ENCODE measurements at places on chromosomes 1 and 21. TPM values are rescaled to one million over a fixed set of nuclear protein-coding genes. Genes with fewer than 3 reads are reported as not detected.

DNA sequence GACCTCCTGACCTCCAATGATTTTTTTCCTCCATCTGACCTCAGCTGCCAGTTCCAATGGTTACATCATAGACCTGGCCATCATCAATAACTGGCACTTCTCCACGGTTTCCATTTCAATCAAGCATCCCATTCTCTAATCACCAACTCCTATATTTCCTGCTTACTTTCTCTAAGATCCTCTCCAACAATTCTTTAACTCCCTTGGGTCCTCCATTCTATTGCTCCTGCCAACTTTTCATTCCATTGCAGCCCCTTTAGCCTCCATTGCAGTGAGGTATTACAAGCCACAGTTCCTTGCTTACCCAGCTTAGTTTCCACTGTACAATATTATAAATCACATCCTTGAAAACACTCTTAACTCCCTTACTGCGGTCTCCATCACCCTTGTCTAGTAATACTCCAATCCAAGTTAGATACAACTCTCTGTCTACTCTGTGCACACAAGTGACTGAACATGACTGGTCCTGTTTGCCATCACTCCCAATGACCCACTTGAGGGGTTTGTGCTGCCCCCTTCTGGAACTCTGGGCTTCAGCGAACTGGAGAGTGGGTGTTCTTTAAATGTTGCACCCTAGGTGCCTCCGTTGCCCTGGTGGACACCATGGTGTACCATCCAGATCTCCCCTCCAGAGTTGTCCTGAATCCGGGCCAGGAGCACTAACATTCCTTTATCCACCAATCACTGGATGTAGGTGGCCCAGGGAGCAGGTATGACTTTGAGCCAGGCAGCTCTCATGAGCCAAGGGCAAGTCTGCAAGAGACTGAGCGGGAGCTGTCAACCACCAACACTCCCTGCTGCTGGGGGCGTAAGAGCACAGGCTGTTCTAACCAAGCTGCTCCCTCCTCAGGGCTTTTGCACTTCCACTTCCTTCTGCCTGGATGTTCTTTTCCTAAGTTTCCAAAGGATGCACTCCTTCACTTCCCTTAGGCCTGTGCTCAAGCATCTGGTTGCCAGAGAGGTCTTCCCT is 3.7 kb upstream of the FNDC7 start:
- H3K27ac ChIP-seq: no peak overlapping the region
- peak; percentile 26 for DNase-seq
- no peaks in the 10 kb centered on the region for H3K36me3 ChIP-seq

Gene S100A16
- total RNA-seq: 191 TPM

GRCh38 chr21:45330851-45331261 is 43.2 kb upstream of the POFUT2 start:
- DNase-seq: no peak
- H3K4me1 ChIP-seq: no peaks in the 10 kb centered on the region
- no peaks in the 10 kb centered on the region for H3K27me3 ChIP-seq
- H3K27ac ChIP-seq: peak overlapping the region; percentile 19
- H3K4me3 ChIP-seq: no peak overlapping the region
- no peaks in the 10 kb centered on the region for H3K36me3 ChIP-seq

GRCh38 chr1:25056536-25056935 is 126.5 kb upstream of the RUNX3 start:
- H3K4me1 ChIP-seq: no peaks in the 10 kb centered on the region
- H3K27me3 ChIP-seq: peaks cover 24% of the 10 kb centered on the region
- no peaks in the 10 kb centered on the region for H3K36me3 ChIP-seq
- H3K27ac ChIP-seq: no peak overlapping the region
- DNase-seq: no peak

- no peak overlapping the region for H3K27ac ChIP-seq
- DNase-seq: no peak
- no peak overlapping the region for H3K4me3 ChIP-seq
- H3K4me1 ChIP-seq: no peaks in the 10 kb centered on the region
- H3K36me3 ChIP-seq: peaks cover 49% of the 10 kb centered on the region
These were observed 34.7 kb downstream of the EPRS1 start for GRCh38 chr1:220011620-220012019.

DNA sequence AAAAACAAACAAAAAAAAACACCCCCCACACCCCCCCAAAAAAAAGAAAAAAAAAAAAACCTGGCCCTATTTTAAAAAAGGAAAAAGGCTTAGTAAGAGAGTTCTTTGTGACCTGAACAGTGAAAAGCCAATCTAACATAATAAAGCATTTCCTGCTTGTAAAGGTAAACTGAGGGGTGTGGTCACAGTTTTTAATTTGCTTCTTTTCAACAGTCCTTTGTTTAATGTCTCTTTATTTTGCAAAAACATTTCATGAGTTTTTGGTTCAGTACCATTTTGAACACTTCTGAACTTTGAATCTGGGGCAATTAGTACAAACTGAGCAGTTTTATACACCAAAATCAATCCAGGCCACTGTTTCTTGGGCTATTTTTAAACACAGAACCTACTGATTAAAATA is 37.6 kb downstream of the TOR3A start:
- peaks cover 5% of the 10 kb centered on the region for H3K36me3 ChIP-seq
- H3K27me3 ChIP-seq: no peaks in the 10 kb centered on the region
- H3K4me1 ChIP-seq: peaks cover 11% of the 10 kb centered on the region

DNA sequence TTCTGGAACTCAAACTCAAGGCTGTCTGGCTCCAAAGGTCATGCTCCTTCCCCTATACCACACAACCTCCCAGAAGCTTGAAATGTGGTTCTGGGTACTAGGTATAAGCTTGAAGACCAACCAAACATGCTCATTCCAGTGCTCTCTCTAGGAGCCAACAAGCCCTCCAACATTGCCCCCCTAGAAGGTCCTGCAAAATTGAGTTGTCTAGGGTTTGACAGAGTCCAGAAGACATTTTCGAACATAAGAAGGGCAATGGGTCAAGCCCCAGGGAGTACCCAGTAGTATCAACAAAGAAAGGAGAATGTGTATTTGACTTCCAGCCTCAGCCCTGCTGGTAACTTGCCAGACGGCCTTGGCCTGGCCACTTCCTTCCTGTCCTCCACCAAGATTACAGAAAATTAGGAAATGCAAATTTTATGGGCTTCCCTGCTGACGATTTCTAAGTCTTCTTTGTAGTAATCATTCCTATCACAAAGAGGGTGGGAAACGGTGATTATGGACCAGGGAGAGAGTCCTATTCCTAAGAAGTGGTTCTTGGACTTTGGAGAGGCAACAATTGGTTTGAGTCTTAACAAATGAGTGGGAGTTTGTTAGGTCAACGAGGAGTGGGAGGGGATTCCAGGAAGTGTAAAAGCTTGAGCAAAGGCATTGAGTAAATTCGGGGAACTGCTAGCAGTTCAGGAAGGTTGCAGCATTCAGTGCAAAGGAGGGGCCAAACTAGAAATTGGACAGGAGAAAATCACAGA is 18.7 kb upstream of the SLAMF1 start:
- peaks cover 5% of the 10 kb centered on the region for H3K4me1 ChIP-seq
- no peaks in the 10 kb centered on the region for H3K27me3 ChIP-seq
- no peak overlapping the region for H3K4me3 ChIP-seq
- peak; percentile 58 for DNase-seq

DNA sequence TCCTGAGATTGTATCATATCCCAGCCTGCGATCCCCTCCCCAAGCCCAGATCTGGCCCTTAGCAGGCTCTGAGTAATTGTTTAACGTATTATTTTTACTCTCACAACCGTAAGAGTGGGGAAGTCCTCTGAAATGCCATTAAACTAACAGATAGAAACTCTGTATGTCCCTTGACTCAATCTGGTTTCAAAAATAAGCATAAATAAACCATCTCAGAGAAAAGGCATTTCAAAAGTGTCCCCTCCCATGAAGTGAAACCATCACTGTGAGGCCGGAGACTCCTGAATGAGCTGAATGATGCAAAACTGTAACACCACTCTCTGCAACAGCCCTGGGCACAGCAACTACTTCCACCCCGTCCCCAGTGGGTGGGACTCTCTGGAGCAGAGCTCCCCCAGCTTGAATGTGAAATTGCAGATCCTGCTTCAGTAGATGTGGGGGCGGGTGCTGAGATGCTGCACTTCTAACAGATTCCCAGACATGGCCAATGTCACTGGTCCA is 104.1 kb downstream of the SYF2 start:
- H3K4me1 ChIP-seq: no peaks in the 10 kb centered on the region

DNA sequence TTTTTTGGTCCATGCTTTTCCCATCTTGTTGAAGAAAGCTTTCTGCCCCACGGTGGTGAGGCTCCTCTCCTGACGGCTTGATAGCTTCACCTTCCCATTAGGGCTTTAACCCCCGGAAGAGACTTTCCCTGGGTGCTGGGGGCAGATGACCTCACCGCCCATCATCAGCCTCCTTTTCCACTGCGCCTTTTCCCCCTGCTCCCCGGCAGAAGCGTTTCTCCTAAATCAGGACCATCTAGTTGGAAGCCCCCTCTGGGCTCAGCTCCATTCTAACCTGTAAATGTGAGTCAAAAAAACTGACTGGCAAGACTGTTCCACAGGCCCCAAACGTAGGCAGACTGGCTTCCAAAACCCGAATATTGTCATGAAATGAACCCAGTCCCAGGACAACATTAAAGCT is 6.7 kb downstream of the POFUT2 start:
- H3K27me3 ChIP-seq: no peaks in the 10 kb centered on the region
- no peak for DNase-seq
- H3K4me1 ChIP-seq: no peaks in the 10 kb centered on the region

Gene PRR9
- not detected for total RNA-seq

DNA sequence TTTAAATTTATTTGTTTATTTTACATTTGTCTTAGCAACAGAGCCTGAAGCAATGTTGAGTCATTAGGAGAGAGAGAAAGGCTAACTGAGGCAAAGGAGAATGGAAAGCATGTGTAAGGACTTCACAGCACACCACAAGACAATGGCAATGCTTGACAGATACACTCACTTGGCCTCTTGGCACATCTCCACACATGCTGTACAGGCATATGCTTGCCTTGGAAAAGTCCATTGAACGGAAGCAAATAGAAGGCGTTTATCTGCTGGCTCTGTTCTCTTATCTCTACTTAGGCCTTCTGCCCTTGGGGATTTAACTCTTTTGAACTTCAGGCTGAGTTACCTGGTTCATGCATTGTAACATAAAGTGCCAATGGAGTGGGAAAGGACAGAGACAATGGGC is 262.2 kb upstream of the POU3F1 start:
- H3K4me1 ChIP-seq: no peaks in the 10 kb centered on the region
- no peak overlapping the region for H3K4me3 ChIP-seq
- H3K27ac ChIP-seq: no peak overlapping the region

DNA sequence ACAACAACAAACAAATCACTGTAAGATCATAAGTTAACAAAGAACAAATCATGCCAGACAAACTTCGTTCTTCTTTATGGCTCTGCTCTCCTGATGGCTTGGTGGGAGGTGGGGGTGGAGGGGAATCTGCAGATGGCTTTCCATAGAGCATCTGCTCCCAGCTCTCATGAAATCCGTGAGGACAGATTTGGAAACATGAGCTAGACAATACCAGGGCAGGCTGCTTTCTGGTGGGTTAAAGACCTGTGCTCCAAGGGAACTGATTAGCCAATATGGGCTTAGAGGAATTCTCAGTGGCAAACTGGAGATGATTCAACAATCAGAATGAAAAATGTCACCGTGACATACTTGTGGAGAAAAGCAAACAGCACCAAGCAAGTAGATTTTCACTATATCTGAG is 69.4 kb upstream of the TLR5 start:
- H3K4me1 ChIP-seq: no peaks in the 10 kb centered on the region
- H3K27me3 ChIP-seq: no peaks in the 10 kb centered on the region
- H3K27ac ChIP-seq: no peak overlapping the region

GRCh38 chr1:185108321-185108720 is 48.4 kb downstream of the TRMT1L start:
- DNase-seq: no peak
- no peak overlapping the region for H3K4me3 ChIP-seq
- H3K27me3 ChIP-seq: no peaks in the 10 kb centered on the region
- no peaks in the 10 kb centered on the region for H3K36me3 ChIP-seq

- DNase-seq: no peak
- no peaks in the 10 kb centered on the region for H3K27me3 ChIP-seq
- no peak overlapping the region for H3K4me3 ChIP-seq
- H3K27ac ChIP-seq: no peak overlapping the region
These were observed 2.1 kb upstream of the LPGAT1 start for GRCh38 chr1:211832661-211833060.

DNA sequence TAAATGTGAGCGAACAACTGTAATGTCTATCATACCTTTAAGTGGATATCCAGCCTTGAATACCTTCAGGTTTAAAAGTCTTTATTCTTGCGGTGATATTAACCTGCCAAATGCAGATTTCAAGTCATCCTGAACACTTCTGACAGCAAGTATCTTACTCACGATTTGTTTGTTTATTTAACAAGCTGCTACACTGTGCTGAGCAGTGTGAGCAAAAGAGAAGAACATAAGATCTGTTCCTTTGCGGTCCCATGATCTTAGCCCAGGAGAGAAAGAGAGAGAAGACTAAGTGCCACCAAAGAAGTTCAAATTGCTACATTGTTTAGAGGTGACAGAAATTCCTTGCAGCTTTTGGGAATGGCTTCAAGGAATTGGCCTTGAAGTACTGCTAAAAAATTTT is 9.5 kb upstream of the IL24 start:
- H3K36me3 ChIP-seq: no peaks in the 10 kb centered on the region
- H3K4me1 ChIP-seq: no peaks in the 10 kb centered on the region
- H3K27ac ChIP-seq: no peak overlapping the region
- H3K4me3 ChIP-seq: no peak overlapping the region
- no peak for DNase-seq

GRCh38 chr1:153578936-153579335 is 13.3 kb upstream of the S100A2 start:
- H3K27ac ChIP-seq: no peak overlapping the region
- H3K27me3 ChIP-seq: no peaks in the 10 kb centered on the region
- no peaks in the 10 kb centered on the region for H3K36me3 ChIP-seq
- no peak overlapping the region for H3K4me3 ChIP-seq
- peaks cover 12% of the 10 kb centered on the region for H3K4me1 ChIP-seq

- peaks cover 3% of the 10 kb centered on the region for H3K4me1 ChIP-seq
- H3K27ac ChIP-seq: no peak within 1 kb of the TSS
- H3K27me3 ChIP-seq: peaks cover 10% of the 10 kb centered on the region
- peak; percentile 39 for DNase-seq
- peak within 1 kb of the TSS; percentile 53 for H3K4me3 ChIP-seq
- H3K36me3 ChIP-seq: no peaks in the 10 kb centered on the region
These were observed at the start of gene AGBL4 for GRCh38 chr1:50023292-50024159. Gene AGBL4 (minus strand): TSS chr1:50023954.

DNA sequence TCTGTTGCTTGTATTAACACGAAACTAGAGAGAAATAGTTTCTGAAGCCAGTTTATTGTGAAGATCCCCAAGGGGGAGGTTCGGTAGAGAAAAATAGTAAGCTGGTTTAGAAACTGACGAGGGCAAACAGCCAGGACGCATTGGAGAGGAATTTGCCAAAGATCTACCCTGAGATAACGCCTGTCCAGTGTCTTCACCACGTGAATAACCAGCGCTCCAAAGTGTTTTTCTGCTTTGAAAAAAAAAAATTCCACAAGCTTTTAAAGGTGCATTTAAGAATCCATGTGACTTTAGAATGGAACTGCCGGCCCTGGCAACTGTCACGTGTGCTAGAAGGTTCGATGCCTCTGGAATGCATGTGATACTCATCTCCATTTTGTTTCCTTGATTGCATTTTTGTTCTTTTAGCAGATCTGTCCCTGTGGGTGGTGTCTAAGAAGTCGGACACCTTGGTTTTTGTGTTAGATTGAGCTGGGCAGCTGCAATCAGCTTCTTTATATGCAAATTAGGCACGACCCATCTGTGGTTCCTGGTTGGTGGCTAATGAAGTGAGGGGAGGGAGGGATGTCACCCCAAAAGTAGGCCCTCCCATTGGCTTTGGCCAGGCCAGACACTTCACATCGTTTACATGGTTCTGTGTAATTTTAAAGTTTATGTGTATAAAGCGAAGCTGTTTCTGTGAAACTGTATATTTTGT is 1.3 kb upstream of the THAP3 start:
- no peaks in the 10 kb centered on the region for H3K27me3 ChIP-seq
- H3K27ac ChIP-seq: peak overlapping the region; percentile 93
- H3K4me1 ChIP-seq: peaks cover 12% of the 10 kb centered on the region

- H3K27ac ChIP-seq: no peak overlapping the region
- H3K4me1 ChIP-seq: no peaks in the 10 kb centered on the region
- DNase-seq: no peak
- no peaks in the 10 kb centered on the region for H3K27me3 ChIP-seq
- H3K4me3 ChIP-seq: no peak overlapping the region
These were observed 45.7 kb upstream of the HOOK1 start for GRCh38 chr1:59768792-59769735.
